Ascending aorta (tissue), 2 donors: ENCODE measurements at places on chromosomes 4 and X.
A peak's percentile ranks its signal among the peaks of the same experiment; 100 is the strongest.

GRCh38 chr4:86840858-86841257 is 8.3 kb downstream of the SLC10A6 start:
- DNase-seq: no peak

GRCh38 chr4:53899586-53900270 is 164.7 kb downstream of the CHIC2 start:
- DNase-seq: no peak

GRCh38 chr4:19736968-19737756 is 514.5 kb upstream of the SLIT2 start:
- no peak for DNase-seq

DNA sequence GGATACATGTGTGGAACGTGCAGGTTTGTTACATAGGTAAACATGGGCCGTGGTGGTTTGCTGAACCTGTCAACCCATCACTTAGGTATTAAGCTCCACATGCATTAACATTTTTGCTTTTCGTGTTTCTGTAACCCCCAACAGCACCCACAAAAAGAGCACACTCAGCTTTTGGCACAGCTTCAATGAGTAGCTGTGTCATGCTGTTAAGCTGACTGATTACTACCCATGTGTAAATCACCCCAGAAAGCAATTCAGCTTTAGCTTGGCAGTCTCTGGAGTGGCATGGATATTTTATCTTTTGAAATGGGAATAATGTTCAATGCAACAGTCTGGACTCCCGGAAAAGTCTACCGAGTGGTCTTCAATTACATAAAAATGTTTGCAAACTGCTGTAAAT is 734.3 kb downstream of the STIM2 start:
- DNase-seq: no peak

GRCh38 chrX:11010476-11010875 is 100.7 kb upstream of the HCCS start:
- no peak for DNase-seq

- no peak for DNase-seq
Observed at GRCh38 chrX:120365320-120365719, 3.4 kb downstream of the ATP1B4 start.

- DNase-seq: no peak
Observed at GRCh38 chr4:24988776-24989175, 42.0 kb downstream of the LGI2 start.

- DNase-seq: no peak
Observed at GRCh38 chr4:82232891-82233290, 140.9 kb downstream of the HNRNPD start.

GRCh38 chr4:106325800-106326199 is 9.4 kb downstream of the AIMP1 start:
- no peak for DNase-seq

GRCh38 chr4:185955826-185956543 is 113.0 kb upstream of the TLR3 start:
- no peak for DNase-seq

DNA sequence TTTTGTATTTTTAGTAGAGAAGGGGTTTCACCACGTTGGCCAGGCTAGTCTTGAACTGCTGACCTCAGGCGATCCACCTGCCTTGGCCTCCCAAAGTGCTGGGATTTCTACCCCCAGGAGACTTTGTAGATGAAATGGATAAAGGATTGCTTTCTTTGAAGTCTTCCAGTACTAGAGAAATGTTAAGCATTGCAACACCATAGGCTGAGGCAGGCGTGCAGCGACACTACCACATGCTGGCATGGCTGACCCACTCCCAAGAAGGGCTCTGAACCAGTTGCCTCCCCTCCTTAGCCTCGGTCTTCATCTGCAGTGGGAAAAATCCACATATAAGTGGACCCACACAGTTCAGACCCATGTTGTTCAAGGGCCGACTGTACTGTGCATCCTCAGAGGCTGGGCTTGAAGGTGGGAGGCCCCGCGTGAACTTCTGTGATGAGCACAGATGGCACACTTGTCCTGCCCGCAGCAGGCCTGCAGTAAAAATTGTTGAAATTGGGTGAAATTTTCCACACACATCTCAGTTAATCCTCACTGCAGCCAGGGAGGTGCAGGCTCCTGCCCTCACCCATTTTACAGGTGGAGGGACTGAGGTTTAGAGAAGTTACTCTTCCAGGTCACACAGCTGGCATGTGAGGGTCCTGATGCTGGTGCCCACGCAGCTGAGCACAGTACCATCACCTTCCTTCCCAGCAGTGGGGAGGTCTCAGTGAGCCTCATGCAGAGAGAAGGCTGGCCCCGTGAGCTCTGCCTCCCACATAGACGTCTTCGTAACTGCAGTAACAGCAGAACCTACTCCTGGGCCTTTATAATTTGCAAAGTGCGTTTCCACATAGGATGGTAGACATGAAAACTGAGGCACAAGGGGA is 35.5 kb downstream of the HTRA3 start:
- no peak for DNase-seq

- DNase-seq: no peak
Observed at GRCh38 chr4:54268151-54268550, 39.1 kb downstream of the PDGFRA start.

DNA sequence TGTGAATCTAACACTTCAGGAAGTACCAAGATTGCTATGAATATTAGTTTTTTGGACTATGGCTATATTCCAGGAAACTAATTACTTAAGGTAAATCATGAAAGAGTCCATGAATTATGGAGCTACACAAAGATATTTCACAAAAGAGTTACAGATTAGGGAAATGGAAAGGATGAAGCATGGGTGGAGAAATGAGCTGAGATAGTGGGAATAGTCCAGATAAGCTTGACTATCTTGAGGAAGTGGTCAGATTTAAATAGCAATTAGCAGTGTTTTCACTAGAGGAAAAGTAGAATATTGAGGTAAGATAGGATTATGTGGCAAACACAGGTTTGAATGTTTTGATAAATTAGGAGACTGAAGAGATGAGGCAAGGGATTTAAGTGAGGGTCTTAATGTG is 42.1 kb upstream of the C1GALT1C1 start:
- DNase-seq: no peak

GRCh38 chrX:40282946-40283660 is 185.3 kb upstream of the BCOR start:
- no peak for DNase-seq

- DNase-seq: no peak
Observed at GRCh38 chr4:164482758-164483157, 271.2 kb upstream of the SMIM31 start.

DNA sequence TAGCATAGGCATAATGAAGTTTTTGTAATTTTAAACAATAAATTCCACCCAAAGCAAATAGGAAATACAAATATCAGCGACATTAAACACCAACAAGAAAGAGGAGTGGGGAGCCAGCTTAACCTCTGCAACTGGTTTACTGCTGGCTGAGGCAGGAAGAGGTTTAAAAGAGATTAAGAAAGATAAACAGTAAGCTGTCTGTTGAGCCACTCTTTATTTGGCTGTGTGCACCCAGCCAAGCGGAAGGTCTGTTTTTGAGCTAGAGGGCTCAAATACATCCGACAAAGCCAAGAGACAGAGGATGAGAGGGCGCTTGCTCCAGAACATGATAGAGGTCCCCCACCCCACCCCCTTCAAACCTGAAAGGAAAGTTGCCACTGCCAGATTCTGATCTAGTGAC is 191.4 kb downstream of the MGST2 start:
- no peak for DNase-seq

GRCh38 chrX:121570072-121570841 is 522.8 kb downstream of the GLUD2 start:
- no peak for DNase-seq

DNA sequence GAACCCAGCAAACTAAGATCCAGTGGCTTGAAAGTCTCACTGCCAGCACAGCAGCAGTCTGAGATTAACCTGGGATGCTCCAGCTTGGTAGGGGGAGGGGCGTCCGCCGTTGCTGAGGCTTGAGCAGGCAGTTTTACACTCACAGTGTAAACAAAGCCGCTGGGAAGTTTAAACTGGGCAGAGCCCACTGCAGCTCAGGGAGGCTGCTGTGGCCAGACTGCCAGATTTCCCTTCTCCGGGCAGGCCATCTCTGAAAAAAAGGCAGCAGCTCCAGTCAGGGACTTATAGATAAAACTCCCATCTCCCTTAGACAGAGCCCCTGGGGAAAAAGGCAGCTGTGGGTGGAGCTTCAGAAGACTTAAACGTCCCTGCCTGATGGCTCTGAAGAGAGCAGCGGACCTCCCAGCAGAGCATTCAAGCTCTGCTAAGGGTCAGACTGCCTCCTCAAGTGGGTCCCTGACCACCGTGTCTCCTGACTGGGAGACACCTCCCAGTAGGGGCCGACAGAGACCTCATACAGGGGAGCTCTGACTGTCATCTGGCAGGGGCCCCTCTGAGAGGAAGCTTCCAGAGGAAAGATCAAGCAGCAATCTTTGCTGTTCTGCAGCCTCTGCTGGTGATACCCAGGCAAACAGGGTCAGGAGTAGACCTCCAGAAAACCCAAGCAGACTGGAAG is 45.1 kb upstream of the CDX4 start:
- DNase-seq: no peak

DNA sequence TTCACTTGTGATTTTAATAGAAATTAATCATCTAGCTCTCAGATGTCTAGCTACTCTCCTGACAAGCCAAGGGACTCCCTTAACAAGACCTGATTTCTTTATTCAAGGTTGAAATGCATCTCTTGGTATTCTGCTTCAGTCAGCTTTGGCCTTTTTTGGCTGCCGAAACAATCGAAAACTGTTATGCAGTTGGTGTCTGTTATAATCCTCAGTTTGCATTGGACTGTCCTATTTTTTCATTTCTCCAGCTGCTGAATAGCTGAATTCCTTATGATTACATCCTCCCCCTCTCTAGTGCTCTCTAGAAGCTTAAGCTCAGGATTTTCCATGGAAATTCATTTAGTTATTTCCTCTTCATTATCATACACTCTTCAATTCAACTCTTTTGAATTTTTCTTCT is 177.2 kb downstream of the TRIML1 start:
- DNase-seq: no peak

- no peak for DNase-seq
Observed at GRCh38 chrX:130216320-130216719, 44.6 kb downstream of the RAB33A start.

DNA sequence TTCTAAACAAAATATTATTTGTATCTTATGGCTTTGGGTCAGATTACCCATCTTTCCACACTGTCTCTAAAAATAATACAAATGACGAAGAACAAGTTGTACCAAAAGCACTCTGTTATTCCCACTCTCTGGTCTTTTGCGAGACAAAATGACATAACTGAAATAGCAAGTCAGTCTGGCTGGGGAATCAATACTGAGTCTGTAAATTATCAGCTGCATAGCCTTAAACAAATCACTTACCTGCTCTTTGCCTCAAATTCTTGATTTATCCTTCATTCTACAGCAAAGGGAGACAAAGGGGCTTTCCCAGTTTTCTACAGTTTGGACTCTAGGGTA is 40.9 kb downstream of the SOWAHB start:
- DNase-seq: no peak

DNA sequence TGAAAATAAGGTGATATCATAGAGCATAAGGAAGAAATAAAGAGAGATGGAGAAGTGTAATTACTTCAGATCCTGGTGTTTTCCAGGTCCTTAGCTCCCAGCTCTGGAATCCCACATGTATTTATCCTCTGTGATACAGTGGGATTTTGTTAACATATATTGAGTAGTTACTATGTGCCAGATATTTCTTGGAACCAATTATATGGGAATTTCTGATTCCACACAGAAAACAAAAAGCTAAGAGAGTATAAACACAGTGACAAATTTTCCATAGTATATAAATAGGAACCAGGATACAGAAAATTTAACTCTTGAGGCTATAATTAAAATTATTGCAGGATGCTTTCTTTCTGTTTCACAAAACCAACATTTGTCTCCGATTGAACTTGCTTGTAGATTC is 1067.5 kb downstream of the PCDH7 start:
- no peak for DNase-seq

DNA sequence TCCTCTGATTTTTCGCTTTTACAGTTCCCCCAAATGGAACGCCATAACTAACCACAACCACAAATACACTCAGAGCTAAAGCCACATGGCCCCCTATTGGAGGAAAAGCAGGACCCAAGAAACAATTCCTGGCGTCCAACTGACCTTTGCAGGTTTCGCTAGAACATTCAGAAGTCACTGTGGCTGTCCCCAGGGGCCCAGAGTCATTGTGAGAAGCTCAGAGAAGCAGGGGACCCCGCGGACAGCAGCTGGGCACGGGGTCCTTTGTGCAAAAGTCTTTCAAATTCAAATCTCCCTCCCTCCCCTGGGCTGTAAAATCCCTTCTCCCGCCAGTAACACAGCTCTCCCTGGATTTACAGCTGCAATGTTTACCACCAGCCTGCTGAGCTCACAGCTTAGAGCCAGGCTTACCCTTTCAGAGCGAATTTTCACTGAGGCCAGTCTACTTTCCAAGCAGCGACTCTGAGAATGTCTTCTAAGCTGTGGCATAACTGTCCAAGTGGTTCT is 214.8 kb downstream of the CRLF2 start:
- DNase-seq: no peak

DNA sequence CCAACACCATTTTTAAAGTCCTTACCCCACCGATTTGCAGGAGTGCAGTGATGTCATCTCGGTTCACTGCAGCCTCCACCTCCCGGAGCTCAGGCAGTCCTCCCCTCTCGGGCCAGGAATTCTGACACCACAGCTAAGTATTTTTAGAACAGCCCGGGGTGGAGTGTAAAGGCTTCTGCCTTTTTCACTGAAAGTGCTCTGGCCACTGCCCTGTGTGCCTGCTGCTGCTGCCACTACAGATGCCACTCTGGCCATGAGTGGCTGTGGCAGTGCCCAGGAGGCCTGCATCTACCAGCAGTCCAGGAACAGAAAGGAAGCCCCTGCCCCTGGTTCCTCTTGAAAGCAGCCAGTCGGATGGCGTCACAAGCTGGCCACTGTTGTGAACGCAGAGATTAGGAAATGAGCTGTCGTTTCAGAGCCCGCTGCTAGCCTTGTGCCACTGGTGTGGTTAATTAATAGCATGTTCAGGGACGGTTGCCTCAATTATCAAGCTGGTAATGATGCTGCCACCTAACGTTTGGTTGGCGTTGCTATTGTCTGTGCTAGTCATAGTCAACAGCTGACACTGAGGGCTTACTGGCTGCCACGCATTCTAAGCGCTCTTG is 23.6 kb upstream of the TBC1D14 start:
- peak; percentile 50 for DNase-seq

GRCh38 chrX:101206471-101206870 is 13.1 kb upstream of the DRP2 start:
- DNase-seq: no peak

GRCh38 chr4:3337811-3338210 is 45.0 kb downstream of the RGS12 start:
- DNase-seq: no peak

DNA sequence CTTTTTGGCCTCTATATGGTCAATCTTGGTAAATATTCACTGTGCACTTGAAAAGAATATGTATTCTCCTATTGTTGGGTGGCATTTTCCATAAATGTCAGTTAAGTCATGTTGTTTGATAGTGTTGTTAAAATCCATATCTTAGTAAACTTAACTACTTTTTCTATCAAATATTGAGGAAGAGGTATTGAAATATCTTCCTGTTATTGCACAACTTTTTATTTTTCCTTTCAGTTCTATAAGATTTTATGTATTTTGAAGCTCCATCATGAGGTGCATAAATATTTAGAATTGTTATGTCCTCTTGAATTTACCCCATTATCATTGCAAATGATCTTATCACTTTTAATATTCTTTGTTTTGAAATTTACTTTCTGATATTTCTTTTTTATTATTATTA is 3.4 kb downstream of the GK2 start:
- DNase-seq: no peak
